Occipital lobe (tissue), 3 donors: ENCODE measurements at places on chromosomes 4 and X. TPM values are rescaled to one million over a fixed set of nuclear protein-coding genes. Genes with fewer than 3 reads are reported as not detected.

GRCh38 chr4:146640021-146640464 is 1.4 kb downstream of the POU4F2 start:
- DNase-seq = no peak

- no peak for DNase-seq
These were observed 173.6 kb upstream of the MED14 start for GRCh38 chrX:40908857-40909475.

- no peak for DNase-seq
These were observed 17.0 kb upstream of the HTRA3 start for GRCh38 chr4:8252301-8253173.

GRCh38 chr4:184575306-184575705 is 73.9 kb downstream of the CASP3 start:
- DNase-seq = no peak

GRCh38 chr4:172787111-172787510 is 381.5 kb upstream of the GALNT7 start:
- no peak for DNase-seq

Gene ZNF732
- 1.4 TPM for total RNA-seq

Gene IL2
- not detected for total RNA-seq

Gene PFKFB1
- not detected for total RNA-seq
